ENCODE measurements at places on chromosomes 2 and 18.

DNA sequence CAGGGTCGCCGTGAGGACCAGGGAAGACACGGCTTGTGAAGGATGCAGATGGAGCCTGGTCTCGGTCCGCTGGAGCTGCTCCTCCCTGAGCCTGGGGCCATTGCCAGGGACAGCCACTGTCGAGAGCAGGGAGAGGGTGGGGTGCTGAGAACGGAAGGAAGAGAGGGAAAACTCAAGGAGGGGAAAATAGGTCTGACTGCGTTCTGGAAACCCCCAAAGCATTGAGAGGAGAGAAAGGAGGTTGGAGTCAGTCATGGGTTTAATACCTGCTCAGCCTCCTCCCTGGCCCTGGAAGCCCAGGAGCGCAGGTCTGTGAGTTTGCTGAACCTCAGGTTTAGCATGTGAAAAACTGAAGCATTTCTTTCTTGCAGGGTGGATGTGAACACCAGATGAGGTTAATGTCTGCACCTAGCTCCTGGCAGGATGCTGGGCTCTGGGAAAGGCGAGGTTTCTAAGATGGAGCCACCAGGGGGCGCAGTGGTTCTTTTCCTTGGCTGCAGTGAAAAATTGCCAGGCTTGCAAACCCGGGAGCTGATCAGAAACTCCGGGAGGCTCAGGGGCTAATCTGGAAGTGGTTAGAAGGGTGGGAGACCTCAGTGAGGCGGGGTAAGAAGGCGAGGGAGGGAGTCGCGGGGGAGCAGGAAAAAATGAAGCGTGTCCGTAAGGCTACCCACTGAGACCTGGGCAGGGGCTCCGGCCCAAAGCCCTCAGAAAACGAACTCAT lies 33.6 kb upstream of the RNF149 start:
- DNase-seq = peak; percentile 47

DNA sequence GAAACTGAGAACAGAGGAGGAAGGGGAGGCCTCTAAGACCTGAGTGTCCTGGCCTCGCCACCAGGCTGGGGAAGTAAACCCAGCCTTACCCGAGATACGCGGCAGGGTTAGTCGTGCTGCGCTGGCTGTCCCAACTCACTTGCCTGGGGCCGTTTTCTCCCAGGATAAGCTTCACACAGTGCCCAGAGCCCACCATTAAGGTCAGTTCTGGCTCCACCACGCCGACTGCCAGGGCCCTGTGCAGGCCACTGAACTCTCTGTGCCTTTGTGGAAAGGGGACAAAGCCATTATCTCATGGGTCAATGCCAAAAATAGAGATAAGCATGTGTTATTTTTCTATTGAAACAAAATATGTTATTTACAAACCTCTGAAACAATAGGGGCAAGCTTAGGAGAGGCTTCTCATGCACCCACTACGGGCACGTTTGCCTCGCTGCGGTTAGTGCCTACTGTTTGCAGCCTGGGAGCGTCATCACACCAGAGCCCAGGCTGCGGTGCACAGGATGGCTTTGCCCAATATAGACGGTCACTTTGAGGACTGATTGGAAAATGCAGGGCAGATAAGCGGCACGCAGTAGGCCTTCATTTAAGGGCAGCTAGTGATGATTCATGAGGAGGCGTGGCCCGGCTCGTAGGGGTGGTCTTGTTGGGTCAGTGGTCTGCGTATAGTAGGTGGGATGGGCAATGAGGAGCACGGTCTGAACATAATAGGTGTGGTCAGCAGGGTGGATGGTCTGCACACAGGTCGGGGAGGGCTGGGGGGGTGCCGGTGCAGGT lies 242.1 kb downstream of the GLI2 start:
- DNase-seq = no peak

DNA sequence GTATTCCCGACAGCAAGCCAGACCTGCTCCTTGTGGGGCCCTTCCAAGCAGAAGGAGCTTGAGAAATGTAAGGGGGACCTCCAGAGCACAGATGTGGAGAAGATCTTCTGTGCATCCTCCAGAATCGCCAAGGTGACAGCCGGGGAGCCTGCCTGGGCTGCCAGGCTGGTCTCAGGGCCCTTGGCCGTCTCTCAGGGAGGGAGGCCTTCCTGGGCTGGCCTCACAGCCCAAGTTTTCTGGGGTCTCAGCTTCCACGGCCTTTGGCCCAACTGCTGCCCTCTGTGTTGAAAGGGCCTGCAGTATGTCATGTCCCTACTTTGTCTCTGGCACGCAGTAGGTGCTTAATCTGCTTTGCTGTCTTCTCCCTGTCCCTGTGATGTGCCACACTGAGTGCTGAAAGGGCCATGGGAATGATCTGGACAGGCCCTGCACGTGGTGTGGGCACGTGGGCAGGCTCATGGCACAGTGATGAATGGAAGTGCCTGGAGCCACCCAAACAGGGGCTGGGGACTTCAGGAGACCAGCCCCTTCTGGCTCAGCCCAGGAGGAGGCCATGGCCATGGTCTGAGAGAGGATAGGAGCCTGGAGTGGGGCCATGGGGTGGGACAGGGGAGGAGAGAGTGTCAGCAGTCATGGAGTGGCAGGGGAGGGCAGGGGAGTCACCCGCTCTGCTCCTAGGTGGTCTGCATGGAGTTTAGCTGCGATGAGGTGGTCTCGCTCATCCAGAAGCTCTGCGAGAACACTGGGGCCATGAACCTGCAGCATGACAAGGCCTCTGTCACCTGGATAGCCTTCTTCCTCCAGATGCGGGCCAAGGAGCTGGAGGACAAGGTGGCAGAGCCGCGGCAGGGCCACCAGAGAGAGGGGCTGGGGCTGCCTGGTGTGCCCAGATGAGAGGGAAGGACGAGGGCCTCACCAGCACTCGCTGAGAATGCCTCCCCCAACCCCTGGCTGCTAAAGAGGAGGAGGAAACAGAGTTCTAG lies 35.4 kb downstream of the HJURP start:
- no peak for DNase-seq

DNA sequence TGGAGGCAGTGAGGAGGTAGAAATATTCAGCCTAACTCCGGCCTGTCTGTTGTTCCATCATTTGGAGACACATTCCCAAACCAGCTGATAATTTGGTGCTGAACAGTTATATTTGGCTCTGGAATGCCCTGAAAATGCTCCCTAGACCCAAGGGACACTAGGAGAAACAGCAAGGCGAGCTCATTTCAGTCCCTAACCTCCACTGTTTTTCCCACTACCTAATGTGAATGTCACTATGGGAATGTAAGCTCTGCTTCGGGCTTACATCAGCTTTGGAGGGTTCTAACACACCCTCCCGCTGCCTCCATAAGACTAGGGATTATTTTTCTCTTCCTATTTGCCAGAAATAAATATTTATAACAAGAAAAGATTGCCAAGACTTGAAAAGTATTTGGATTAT lies 103.5 kb downstream of the ANTXR1 start:
- no peak for DNase-seq

DNA sequence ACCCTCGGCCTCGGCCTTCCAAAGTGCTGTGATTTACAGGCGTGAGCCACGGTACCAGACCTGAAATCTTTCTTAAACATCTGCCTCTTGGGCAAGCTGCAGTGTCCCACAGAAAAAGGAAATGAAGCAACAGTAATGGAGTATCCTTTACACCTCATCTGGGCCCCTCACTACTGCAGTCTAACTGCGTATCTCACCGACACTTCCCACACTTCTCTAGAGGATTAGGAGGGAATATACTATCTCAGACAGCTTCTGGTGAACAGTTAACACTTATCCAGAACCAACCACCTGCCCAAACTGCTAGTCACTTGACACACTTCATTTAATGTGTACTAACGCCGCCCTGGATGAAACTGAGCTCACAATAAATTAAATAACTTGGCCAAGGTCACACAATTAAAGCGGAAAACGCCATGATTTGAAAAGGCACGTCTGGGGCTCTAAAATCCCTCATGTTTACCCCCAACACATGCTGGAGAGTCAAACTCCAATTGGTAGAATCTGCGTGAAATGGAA lies 993 bp downstream of the COX7A2L start:
- no peak for DNase-seq

- no peak for DNase-seq
These were observed 7.8 kb downstream of the RNF144A start for GRCh38 chr2:6924924-6925409.

DNA sequence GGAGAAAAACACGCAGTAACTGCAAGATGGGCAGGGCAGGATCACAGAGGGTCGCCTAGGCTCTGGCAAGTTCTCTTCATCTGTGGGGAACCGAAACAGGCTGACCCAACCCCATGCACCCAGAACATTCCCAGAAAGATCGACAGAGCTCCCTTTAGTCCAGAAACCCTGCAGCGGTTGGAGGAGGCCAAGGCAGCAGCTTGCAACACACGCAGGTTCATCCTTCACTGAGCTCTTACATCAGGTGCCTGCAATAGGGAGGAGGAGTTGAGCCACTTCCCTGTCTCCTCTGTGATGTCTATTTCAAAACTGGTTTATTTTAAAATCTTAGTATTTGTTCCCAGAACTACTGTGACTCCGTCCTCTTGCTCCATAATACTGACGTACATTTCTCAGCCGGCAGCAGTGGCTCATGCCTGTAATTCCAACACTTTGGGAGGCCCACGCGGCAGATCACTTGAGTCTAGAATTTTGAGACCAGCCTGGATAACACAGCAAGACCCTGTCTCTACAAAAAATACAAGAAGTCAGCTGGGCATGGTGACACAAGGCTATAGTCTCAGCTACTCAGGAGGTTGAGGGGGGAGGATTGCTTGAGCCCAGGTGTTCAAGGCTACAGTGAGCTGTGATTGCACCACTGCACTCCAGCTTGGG lies 11.5 kb upstream of the SLC11A1 start:
- DNase-seq = no peak

- no peak for DNase-seq
These were observed 112.1 kb upstream of the SIX2 start for GRCh38 chr2:45121236-45121927.

- no peak for DNase-seq
These were observed 337.1 kb upstream of the MAP2 start for GRCh38 chr2:209086761-209087160.

GRCh38 chr2:58686776-58687175 lies 445.7 kb upstream of the FANCL start:
- no peak for DNase-seq

DNA sequence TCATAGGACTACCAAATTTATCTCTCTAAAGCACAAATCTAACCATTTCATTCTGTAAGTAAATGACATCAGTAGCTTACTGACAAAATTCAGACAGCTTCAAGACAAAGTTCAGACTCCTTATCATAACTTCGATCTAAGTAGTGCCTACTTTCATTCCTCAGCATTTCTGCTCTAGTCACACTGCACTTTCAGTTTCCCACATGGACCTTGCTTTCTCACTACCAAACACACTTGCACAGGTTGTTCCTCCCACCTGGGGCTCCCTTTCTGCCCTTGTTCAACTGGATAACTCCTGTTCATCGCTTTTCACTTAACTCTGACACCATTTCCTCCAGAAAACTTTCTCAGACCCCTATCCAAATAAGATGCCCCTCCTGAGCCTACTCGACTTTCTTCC lies 22.1 kb upstream of the CCDC150 start:
- DNase-seq = no peak

DNA sequence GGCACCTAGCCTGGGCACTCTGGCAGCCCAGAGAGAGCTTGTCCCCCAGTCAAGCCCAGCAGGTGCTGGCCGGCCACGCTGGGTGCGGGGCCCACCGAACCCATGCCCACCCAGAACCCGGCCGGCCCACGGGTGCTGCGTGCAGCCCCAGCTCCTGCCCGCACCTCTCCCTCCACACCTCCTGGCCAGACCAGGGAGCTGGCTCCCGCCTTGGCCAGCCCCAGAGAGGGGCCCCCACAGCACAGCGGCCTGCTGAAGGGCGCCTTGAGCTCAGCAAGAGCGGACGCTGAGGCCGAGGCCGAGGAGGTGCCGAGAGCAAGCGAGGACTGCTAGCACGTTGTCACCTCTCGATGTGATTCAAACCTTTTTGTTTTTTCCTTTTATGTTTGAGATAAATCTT lies 407.0 kb upstream of the KCNJ3 start:
- DNase-seq = no peak

- no peak for DNase-seq
These were observed 42.4 kb downstream of the CTIF start for GRCh38 chr18:48581206-48581605.

DNA sequence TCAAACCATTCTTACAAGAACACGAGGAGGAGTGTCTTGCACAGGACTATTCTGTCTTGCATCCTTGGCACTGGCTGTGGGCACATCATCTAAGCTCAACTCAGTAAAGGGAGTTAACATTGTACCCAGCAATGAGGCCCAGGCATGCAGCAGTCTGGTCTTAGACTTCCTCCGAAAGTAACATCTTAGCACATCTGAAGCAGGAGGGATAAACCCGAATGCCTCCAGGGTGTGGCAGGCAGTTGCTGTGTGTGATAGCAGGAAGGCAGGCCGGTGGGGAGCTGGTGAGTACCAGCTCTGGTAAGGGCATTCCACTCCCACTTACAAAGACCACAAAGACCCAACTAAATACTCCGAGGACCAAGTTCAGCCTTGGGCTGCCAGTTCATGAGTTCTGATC lies 206.3 kb downstream of the TSN start:
- DNase-seq = no peak

DNA sequence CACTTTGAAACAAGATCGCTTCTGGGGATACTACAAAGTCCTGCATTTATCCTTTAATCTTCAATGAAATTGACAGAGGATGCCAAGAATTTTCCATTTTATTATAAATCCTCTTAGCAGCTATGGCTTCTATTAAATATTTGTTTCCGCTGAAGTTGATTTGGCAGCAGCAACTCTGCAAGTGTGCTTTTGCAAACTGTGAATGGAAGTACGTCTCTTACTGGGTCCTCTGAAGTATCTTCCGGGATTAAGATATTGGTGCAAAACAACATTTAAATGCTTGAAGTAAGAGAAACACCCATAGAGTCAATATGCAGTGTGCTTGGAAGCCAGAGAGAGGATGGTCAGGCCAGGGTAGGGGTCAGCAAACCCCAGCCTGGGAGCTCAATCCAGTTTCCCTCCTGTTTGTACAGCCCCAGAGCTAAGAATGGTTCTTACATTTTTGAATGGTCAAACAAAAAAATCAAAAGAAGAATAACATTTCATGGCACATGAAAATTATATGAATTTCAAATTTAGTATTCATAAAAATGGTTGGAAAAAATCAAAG lies 13.6 kb downstream of the CCDC68 start:
- DNase-seq = no peak

DNA sequence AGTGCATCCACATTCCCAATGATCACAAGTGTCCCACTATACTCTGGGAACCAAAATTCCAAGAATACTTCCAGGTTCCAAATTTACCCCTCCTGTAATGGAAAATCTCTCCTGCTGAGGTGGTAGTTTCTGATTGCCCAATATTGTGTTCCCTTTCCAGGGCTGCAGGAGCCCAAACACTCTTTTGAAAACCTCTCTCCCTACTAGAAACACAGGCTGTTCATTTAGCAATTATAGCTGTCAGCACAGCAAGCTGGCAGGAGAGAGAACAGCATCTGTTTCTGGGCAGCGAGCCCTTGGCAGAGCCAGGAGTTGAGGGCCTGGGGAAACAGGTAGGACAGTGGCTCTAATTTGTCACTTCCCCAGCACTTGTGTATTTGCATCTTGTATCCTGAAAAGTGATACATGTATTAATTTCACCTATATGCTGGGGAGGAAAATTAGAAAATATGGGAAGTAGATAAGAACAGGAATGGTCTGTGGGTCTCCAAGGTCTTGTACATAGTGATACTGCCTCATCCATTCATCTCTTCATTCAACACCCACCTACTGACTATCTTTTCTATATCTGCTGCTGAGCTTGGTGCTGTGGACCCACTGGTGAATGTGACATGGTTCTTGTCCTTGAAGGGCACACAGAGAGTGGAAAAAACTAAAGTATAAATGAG lies 16.9 kb upstream of the PAIP2B start:
- DNase-seq = no peak

- DNase-seq = no peak
These were observed 536.2 kb downstream of the METTL4 start for GRCh38 chr18:2035056-2035455.

All from fibroblast of the conjunctiva (primary cell).